ENCODE measurements at places on chromosomes 16 and 17. TPM values are rescaled to one million over a fixed set of nuclear protein-coding genes. Genes with fewer than 3 reads are reported as not detected.

Gene DCUN1D3
- total RNA-seq = 28.7 TPM

DNA sequence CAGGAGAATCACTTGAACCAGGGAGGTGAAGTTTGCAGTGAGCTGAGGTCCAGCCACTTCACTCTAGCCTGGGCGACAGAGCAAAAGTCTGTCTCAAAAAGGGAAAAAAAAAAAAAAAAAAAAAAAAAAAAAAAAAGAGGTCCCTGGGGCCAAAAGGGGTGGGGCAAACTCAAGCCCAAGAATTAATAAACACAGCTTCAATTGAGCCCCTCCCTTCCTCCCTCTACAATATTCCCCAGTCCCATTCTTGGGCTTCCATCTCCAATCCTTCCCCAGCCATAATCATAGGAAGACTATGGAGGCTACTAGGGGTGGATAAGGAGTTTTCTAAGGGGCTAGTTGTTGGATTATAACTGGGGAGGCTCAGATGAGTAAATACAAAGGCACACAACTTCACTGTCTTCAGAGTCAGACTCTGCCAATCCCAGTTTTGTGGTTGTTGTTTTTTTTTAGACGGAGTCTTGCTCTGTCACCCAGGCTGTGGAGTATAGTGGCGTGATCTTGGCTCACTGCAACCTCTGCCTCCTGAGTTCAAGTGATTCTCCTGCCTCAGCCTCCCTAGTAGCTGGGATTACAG lies 9.5 kb downstream of the CAVIN1 start:
- peaks cover 67% of the 10 kb centered on the region for H3K4me1 ChIP-seq
- DNase-seq = no peak
- H3K27me3 ChIP-seq = no peaks in the 10 kb centered on the region
- no peak overlapping the region for H3K4me3 ChIP-seq
- H3K36me3 ChIP-seq = no peaks in the 10 kb centered on the region
- no peak overlapping the region for H3K27ac ChIP-seq

GRCh38 chr17:34582185-34582900 lies 3.0 kb downstream of the TMEM132E start:
- DNase-seq = peak; percentile 51
- H3K4me1 ChIP-seq = peaks cover 27% of the 10 kb centered on the region
- H3K4me3 ChIP-seq = no peak overlapping the region
- H3K36me3 ChIP-seq = no peaks in the 10 kb centered on the region
- no peak overlapping the region for H3K27ac ChIP-seq
- peaks cover 84% of the 10 kb centered on the region for H3K27me3 ChIP-seq

- no peaks in the 10 kb centered on the region for H3K36me3 ChIP-seq
- DNase-seq = peak; percentile 73
- peaks cover 18% of the 10 kb centered on the region for H3K27me3 ChIP-seq
- no peak overlapping the region for H3K27ac ChIP-seq
Measured at GRCh38 chr16:67163999-67164558, 466 bp upstream of the HSF4 start.

- no peak overlapping the region for H3K4me3 ChIP-seq
- no peaks in the 10 kb centered on the region for H3K36me3 ChIP-seq
- peaks cover 58% of the 10 kb centered on the region for H3K4me1 ChIP-seq
- peak; percentile 58 for DNase-seq
Measured at GRCh38 chr17:40541873-40542557, 23.3 kb downstream of the CCR7 start.

Gene LPO
- total RNA-seq = not detected
